A549 treated with CORT108297 at 1 μM for 4 hours (cell line): ENCODE measurements at places on chromosomes 5 and 9. TPM values are rescaled to one million over a fixed set of nuclear protein-coding genes. Genes with fewer than 3 reads are reported as not detected.

The GAS1 gene
- 0.05 to 0.15 TPM (median 0.11 TPM) in 5 replicates for total RNA-seq

The CDK7 gene
- total RNA-seq = 58.0 to 75.6 TPM (median 62.5 TPM) in 5 replicates

The PCDHGB6 gene
- 0.03 to 0.14 TPM (median 0.09 TPM) in 5 replicates for total RNA-seq

The SIMC1 gene
- total RNA-seq = 10.5 to 15.6 TPM (median 14.2 TPM) in 5 replicates

The PLEKHG4B gene
- total RNA-seq = 0.45 to 1.1 TPM (median 1.1 TPM) in 5 replicates

The AGXT2 gene
- total RNA-seq = not detected in 5 replicates

The SH3GL2 gene
- 0.03 to 0.20 TPM (median 0.09 TPM) in 5 replicates for total RNA-seq

The VCAN gene
- 10.5 to 16.5 TPM (median 13.9 TPM) in 5 replicates for total RNA-seq

The PTGDS gene
- 0.16 to 0.81 TPM (median 0.57 TPM) in 5 replicates for total RNA-seq

The APC gene
- 5.6 to 11.0 TPM (median 8.6 TPM) in 5 replicates for total RNA-seq

The PIP5KL1 gene
- total RNA-seq = 1.4 to 2.4 TPM (median 2.3 TPM) in 5 replicates

The CATSPER3 gene
- total RNA-seq = 0.23 to 0.48 TPM (median 0.41 TPM) in 5 replicates

The ISL1 gene
- 0.05 to 0.07 TPM in 2 of 5 replicates, not detected in the others for total RNA-seq

The ITK gene
- total RNA-seq = 0.02 to 0.13 TPM (median 0.09 TPM) in 3 of 5 replicates, not detected in the others

The OR13C5 gene
- not detected in 5 replicates for total RNA-seq

The FSTL4 gene
- total RNA-seq = 3.1 to 4.5 TPM (median 3.7 TPM) in 5 replicates

The FAM81B gene
- total RNA-seq = not detected in 5 replicates

The TSC1 gene
- total RNA-seq = 14.9 to 19.5 TPM (median 16.1 TPM) in 5 replicates

The CCDC152 gene
- not detected in 5 replicates for total RNA-seq

The SLC36A3 gene
- total RNA-seq = not detected in 5 replicates

The NPR2 gene
- total RNA-seq = 4.6 to 7.4 TPM (median 6.1 TPM) in 5 replicates

The SIL1 gene
- total RNA-seq = 23.9 to 27.0 TPM (median 26.4 TPM) in 5 replicates

The GARNL3 gene
- 2.2 to 2.8 TPM (median 2.4 TPM) in 5 replicates for total RNA-seq

The ORM2 gene
- not detected in 5 replicates for total RNA-seq

The OTP gene
- 0.03 to 0.09 TPM (median 0.06 TPM) in 5 replicates for total RNA-seq

The ACTBL2 gene
- 0.03 to 0.06 TPM (median 0.03 TPM) in 3 of 5 replicates, not detected in the others for total RNA-seq
